ENCODE measurements at places on chromosomes 7 and 10.

- DNase-seq: no peak
These were observed at the start of gene SUN1 for GRCh38 chr7:832167-832967. TSS of gene SUN1 (plus strand) at chr7:832476. CDS start at chr7:832525, 49 bp downstream.

- no peak for DNase-seq
These were observed 14.3 kb downstream of the PRF1 start for GRCh38 chr10:70588255-70588654.

GRCh38 chr10:78341953-78342614 is 308.4 kb downstream of the RPS24 start:
- DNase-seq: no peak

- no peak for DNase-seq
These were observed 29.1 kb upstream of the RHOBTB1 start for GRCh38 chr10:60973086-60973485.

DNA sequence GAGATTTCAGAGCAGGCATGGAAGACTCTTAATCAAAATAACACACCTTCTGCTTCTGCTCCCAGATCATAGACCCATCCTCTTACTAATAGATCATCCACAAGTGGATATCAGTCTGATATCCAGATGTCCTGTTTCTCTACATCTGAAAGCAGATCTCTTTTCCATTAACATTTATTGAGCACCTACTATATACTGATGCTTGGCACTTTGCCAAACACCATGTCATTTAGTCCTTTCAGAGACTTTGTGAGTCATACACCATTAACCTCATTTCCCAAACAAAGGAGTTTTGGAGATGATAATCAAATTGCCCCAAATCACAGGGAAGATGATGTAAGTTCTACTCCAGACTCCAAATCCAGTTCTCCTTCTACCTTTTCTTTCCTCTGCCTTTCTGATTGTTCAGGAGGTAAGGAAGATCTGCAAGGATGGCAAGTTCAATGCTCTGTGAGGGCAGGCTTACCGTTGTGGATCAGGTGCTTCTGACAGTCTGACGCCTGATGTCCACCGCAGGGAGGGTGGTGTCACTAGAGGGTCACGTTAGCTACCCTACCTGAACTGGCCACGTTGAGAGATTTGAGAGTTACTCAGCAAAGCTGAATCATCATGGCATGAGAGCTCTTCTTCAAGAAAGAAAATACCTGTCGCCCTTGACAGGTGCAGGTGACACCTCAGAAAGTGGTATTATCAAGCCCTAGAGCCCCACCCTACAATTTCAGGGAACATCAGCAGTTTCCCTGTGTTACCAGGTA is 269.6 kb upstream of the ZMIZ1 start:
- no peak for DNase-seq

DNA sequence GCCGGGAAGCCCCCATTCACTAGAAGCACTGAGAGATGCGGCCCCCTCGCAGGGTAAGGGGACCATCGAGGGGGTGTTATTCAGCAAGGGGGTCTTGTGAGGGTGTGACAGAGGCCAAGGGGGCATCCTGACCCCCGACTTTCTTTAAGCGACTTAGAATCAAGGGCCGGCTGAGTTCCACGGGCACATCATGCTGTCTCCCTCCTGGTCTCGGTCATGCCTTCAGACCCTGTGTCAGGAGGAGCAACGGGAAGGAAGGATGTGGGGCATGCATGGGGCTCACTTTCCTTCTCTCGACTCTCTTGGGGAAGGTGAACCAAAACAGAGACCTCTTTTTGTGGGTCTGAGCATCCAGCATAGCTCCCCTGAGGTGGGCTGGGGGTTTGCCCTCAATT is 2.5 kb downstream of the ACSL5 start:
- DNase-seq: no peak

DNA sequence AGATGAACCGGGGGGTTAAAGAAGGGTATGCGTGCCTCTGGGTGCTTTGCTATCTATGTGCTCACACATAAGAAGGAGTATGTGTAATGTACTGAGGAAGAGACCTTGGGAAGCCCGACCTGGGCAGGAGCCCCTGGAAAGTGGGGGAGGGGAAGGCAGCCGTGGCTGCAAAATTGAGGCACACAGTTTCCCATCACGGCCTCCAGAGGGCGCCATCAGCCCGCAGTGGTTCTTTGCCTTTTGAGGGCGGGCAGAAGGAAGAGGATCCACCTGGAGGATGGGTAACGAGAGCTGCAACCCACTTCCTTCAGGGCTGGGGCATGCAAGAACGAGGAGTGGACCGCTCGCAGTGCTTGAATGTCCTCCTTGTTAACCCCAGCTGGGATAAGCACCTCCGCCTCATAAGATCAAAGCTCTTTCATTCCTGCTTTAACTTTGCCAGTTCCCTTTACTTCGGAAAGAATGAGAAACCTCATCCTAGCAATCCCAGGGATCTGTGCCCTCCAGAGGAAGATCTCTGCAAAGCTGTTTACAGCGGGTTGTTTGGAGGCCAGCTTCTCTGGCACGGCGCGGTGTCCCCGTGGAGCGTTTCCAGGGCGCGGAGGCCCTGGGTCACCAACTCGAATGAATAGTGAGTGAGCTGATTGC is 77.9 kb downstream of the PCGF5 start:
- DNase-seq: peak; percentile 13
